Esophagus mucosa (tissue), 1 donor: ENCODE measurements at places on chromosomes 12 and 14. TPM values are rescaled to one million over a fixed set of nuclear protein-coding genes. Genes with fewer than 3 reads are reported as not detected.

- ATAC-seq, result no peak
Observed at GRCh38 chr12:19884021-19884492, 444.8 kb downstream of the AEBP2 start.

GRCh38 chr14:29668201-29668600, 259.4 kb downstream of the PRKD1 start:
- no peak for ATAC-seq

DNA sequence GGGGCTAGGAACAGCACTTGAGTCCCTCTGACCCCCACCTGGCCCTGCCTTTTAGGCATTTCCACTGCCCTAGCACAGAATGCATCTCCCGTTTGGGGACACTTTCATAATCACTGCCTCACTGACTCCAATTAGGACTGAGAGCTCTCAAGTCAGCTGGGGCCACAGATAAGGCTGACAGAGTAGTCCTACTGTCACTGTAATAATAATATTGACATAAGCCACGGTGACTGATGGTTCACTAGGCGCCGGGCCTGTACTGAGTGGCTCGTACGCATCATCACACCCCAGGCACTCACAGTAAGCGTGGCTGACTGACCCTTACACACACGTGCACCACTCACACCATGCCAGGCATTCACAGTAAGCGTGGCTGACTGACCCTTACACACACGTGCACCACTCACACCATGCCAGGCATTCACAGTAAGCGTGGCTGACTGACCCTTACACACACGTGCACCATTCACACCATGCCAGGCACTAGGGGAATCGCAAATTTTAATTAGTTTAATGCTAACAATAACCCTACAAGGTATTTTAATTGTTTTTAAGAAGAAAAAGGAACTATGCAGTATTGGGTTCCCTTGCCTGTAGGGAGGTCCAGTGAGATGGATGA, 87.7 kb downstream of the CHGA start:
- no peak for ATAC-seq

DNA sequence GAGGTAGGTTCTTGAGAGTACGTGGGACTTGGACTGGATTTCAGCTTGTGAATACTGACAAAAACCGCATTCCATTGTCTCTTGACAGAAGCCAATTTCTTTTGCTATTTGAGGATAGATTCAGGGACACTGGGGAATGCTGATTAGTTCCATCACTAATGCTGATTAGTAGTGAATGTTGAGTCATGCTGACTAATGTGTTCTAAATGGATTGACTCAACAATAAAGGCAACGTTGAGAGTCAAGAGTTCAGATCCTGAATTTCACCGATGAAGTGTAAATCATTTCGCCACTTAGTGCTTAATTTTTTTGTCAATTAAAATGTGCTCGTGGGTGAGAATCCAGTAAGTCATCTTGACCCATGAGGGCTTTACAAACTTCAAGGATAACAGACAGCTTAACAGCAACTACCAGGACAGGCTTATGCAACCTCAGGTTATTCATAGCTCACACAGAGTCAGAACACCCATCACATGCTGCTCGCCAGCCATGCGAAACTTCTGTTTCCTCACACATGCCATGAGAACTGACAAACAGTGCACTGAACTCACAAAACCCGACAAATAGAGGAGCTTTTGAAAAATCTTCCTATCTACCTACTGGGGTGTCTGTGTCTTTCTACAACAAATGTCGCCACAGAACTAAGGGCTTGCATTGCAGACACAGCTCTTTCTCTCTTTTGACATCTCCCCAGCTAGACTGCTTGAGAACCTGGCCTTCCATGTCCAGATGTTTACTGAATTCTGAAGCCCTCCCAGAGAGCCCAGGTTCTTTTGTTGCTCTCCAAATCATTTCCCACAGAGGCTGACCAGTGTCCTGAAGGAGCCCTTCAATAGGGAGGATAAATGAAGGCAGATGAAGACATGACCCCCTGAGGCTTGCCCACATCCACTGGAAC, 316.4 kb downstream of the ZFP36L1 start:
- ATAC-seq, result peak; percentile 91

GRCh38 chr12:46908236-46908935, 82.6 kb upstream of the SLC38A4 start:
- peak; percentile 93 for ATAC-seq

GRCh38 chr12:47238669-47239114, 158.9 kb upstream of the AMIGO2 start:
- no peak for ATAC-seq

- ATAC-seq, result no peak
Observed at GRCh38 chr12:4862809-4863208, 46.9 kb upstream of the KCNA1 start.

DNA sequence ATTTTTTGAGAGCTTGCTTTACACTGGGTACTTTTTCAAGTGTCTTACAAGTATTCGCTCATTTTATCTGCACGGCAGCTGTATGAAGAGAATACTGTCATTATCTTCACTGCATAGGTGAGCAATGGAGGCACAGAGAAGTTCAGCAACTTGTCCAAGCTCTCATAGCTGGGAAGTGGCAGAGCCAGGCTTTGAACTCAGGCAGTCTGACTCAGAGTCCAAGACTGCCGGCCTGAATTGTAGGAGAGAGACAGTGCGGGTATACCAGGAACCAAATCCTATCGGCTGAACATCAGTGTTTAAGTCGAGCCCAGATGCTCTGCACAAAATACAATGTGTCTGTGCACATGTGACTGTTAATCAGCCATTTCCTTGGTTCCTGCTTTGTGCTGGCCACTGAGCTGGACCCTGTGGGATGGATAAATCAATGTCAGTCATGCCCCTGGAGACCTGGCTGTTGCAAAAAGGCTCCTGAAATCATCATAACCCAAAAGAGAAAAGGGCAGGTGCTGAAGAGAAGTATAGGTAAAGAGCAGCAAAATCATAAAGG, 474.6 kb downstream of the DPF3 start:
- ATAC-seq, result no peak

DNA sequence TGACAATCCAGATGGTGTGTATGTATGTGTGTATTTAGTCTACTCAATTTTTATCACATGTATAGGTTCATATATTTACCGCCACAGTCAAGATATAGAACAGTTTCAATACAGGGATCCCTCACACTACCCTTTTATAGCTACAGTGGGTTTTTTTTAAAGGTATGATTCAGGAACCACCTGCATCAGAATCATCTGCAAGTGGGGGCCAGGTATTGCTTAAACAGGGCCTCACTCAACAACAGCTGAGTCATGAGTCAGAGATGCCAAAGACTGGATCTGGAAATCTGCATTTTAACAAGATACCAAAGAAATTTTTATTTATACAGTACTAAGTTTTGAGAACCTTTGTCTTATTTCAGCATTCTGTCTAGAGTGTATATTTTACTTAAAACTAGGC, 117.6 kb downstream of the SLC35F4 start:
- no peak for ATAC-seq

DNA sequence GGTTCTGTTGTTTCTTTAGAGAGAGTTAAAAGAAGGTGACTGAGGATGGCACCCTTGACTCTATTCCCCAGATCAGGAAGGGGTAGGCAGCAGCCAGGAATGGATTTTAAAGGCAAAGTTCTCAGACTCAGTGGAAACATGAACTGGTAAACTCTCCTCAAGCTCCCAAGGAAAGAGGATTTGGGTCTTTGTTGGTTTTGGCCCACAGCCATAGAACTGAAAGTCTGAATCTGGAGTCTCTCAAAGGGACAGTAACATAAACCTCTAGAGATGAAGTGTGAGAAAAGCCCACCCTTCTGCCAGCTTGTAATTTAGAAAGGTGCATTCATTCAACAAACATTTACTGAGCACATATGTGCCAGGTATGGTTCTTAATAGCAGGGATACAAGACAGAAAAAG, 28.6 kb upstream of the BLTP3B start:
- no peak for ATAC-seq

GRCh38 chr14:104968153-104968527, 10.0 kb downstream of the AHNAK2 start:
- peak; percentile 9 for ATAC-seq

- peak; percentile 76 for ATAC-seq
Observed at GRCh38 chr14:22852940-22853767, 16.8 kb downstream of the MMP14 start.

DNA sequence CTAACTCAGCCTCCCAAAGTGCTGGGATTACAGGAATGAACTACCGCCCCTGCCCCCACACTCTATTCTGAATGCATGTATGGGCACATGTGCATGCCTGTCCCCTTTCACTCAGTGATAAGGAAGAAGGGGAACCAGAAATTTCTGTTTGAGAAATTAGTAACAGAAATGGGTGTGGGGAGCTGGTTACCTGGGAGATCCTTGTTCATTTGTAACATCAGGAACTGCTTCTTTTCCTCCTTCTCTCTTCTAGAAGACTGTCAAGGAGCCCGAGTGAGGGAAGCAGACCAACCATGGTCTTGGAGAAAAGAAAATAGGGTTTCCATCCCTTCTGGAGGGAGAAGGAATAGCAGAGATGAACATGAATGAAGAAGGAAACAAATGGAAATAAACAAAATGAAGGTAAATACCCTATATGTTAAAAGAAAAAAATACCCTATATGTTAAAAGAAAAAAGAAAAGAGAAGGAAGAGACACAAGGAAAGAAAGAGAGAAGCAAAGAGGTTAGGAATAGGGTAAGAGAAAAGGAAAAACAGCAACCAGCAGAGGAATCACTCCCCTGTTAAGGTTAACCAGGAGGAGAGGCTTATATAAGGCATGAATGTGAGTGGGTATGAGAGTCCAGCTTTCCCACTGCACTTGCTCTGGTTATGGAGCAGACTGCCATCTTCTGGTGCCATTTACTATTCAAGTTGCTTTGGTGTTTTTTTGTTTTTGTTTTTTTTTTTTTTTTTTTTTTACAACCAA, 3.3 kb downstream of the PPP1R3E start:
- peak; percentile 15 for ATAC-seq

- ATAC-seq, result peak; percentile 66
Observed at GRCh38 chr12:5442251-5443006, 10.5 kb downstream of the NTF3 start.

GRCh38 chr14:87896393-87897380, 96.3 kb downstream of the GALC start:
- no peak for ATAC-seq

DNA sequence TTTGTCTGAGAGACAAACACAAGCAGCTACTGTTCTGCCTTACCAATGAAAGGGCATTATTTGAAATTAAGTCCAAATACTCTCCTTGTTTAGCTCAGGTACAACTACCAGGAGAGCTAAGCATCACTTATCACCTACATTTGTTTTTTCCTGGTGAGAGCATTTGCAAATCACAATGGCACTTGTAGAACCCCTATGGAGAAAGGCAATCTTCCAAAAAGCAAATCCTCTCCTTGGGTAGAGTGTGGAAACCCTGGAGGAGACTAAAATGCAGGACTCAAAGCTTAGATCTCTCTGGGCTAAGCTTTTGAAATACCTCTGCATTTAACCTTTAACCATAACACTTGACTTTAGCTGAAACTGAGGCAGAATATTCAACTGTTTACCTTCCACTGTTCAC, 20.8 kb downstream of the GTSF1 start:
- no peak for ATAC-seq

GRCh38 chr12:81294325-81295190, 216.7 kb downstream of the ACSS3 start:
- ATAC-seq, result no peak

- peak; percentile 25 for ATAC-seq
Observed at GRCh38 chr12:109387425-109388166, 39.9 kb downstream of the MYO1H start.

DNA sequence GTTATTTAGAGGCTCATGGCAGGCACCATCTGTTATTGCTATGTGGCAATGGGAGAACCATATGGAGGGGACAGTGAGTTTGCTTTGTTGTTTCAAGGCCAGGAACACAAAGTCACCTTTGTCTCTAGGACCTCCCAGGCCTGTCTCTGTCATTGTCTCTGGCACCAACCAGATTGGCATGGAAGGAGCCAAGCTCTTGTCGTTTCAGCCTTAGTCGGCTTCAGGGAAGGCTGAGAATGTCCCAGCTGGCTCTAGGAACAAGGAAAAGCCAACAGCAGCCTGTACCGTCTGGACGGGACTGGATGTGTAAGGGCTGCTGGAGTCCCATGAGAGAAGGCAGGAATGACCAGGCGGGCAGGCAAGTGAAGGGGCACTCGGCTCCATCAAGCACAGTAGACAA, 29.2 kb downstream of the RPH3A start:
- ATAC-seq, result no peak

- ATAC-seq, result no peak
Observed at GRCh38 chr12:92520511-92520910, 182.3 kb upstream of the PLEKHG7 start.

GRCh38 chr14:100032738-100033137, 32.5 kb upstream of the EVL start:
- ATAC-seq, result no peak

DNA sequence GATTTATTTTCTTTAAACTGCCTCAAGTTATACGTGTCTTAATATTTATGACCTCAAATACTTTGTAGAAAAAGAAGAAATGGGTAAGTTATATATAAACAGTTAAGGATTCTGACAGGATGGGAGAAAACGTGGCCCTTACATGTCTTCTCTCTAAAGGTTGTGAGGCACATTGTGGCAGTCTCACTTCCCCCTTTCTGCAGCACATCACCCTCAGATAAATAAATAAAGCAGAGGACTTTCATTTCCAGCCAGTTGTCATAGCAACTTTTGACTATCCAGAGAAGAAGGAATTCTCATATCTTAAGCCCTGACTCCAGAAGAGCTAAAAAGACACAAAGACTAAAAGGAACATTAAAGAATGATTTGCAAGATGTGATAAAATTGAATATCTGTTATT, 28.8 kb upstream of the CEP83 start:
- ATAC-seq, result no peak

GRCh38 chr12:106682594-106683234, 91.8 kb upstream of the RIC8B start:
- ATAC-seq, result no peak

- ATAC-seq, result peak; percentile 1
Observed at GRCh38 chr14:104676694-104677511, 12.5 kb upstream of the INF2 start.

DNA sequence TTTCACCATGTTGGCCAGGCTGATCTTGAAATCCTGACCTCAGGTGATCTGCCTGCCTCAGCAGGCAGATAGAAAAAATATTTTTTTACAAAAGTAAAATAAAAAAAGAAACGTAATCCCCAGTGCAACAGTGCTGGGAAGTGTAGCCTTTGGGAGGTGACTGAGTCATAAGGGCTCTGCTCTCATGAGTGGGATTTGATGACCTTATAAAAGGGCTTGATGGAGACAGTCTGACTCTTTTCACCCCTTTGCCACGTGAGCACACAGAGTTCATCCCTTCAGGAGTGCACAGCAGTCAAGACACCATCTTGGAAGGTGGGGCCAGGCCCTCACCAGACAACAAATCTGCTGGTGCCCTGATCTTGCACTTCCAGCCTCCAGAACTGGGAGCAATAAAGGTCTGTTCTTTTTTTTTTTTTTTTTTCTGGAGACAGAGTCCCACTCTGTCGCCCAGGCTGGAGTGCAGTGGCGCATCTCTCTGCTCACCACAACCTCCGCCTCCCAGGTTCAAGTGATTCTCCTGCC, 24.7 kb upstream of the DYNC1H1 start:
- peak; percentile 45 for ATAC-seq

Gene ITPK1
- total RNA-seq, result 22.1 TPM

Gene GYS2
- 0.68 TPM for total RNA-seq

Gene FAM186B
- 0.36 TPM for total RNA-seq

Gene NKX2-1
- total RNA-seq, result not detected

Gene TPPP2
- total RNA-seq, result not detected

Gene FGD4
- 17.4 TPM for total RNA-seq

Gene ARPC3
- 289 TPM for total RNA-seq

Gene SRRM4
- total RNA-seq, result not detected

Gene C14orf180
- total RNA-seq, result not detected

Gene CISTR
- total RNA-seq, result not detected

Gene GPR68
- 11.6 TPM for total RNA-seq

Gene MNAT1
- 25.3 TPM for total RNA-seq

Gene TMEM120B
- total RNA-seq, result 4.1 TPM

Gene IKZF4
- total RNA-seq, result 4.3 TPM

Gene PIANP
- total RNA-seq, result not detected

Gene KSR2
- 0.28 TPM for total RNA-seq

Gene KRT8
- 40.1 TPM for total RNA-seq
